ENCODE measurements at places on chromosomes 12 and 14.

- DNase-seq, result no peak
Measured at GRCh38 chr12:62653740-62654139, 187.1 kb downstream of the MON2 start.

- no peak for DNase-seq
Measured at GRCh38 chr12:31226639-31227038, 99.3 kb downstream of the SINHCAF start.

GRCh38 chr12:113413488-113413939, 8.7 kb upstream of the SDSL start:
- DNase-seq, result no peak

- DNase-seq, result no peak
Measured at GRCh38 chr14:23119363-23120327, 590 bp upstream of the CEBPE start.

DNA sequence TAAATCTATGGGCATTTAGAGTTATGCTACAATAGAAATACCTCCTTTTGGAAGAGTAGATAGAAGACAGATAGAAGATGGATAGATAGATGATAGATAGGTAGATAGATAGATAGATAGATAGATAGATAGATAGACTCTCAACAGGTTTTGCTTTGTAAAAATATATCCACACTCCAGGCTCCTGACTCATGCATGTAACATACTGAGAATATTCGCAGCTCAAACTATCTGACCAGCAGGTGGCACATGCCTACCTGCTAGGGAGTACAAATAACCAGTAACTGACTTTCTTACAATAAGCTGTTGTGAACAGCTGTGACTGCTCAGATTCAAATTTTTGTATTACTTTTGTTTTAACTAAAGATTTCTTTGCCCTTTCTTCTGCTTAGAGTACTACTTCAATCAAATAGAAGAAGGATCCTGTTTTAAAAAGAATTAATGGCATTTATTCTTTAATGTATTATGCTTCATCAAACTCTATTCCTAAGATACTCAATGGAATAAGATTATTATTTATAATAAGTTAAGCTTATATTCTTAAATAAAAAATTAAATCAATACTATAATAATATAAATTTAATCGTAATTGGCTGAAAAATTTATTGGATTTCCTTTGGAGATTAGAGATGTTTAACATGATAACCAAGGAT, 15.8 kb upstream of the CPNE8 start:
- no peak for DNase-seq

Data from AG09319 (cell line).